ENCODE measurements at places on chromosomes 4 and X.

DNA sequence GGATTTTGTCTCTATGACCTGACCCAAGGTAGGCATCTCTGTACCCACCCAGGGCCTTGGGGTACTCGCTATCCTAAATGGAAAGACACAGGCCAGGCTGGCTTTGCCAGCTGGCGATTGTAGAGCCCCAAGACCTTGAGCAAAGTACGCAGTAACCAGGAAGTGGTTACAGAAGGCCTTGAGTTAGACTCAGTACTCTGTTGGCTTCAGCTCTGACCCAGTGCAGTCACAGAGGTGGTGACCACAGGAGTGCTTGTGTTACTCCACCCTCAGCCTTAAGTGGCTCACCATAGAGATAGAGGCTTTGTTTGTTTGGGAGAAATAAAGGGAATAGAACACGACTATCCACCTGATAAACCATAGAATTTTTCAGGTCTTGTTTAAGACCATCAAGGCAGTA lies 880.5 kb upstream of the POU3F4 start:
- DNase-seq, result no peak

GRCh38 chrX:118682258-118683014 lies 45.0 kb upstream of the IL13RA1 start:
- no peak for DNase-seq

DNA sequence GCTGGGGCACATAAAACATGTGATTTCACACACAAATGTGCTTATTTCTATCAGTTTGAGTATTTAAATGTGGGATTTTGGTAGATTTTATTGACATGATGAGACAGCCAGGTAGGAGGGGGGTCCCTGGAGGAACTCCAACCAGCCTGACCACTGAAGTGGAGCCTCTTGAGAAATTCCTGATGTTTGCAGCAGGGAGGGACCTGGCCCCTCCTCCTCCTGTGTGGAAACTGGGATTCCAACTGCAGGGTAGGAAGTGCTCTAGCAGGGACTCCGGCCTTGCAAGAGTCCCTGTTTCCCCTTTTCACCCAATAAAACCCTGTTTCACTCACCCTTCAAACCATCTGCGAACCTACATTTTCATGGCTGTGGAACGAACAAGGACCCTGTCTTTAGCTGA lies 2224.0 kb upstream of the AGA start:
- DNase-seq, result no peak

GRCh38 chr4:25358515-25359275 lies 18.4 kb upstream of the ANAPC4 start:
- DNase-seq, result no peak

GRCh38 chr4:41693629-41694028 lies 54.9 kb downstream of the PHOX2B start:
- no peak for DNase-seq

DNA sequence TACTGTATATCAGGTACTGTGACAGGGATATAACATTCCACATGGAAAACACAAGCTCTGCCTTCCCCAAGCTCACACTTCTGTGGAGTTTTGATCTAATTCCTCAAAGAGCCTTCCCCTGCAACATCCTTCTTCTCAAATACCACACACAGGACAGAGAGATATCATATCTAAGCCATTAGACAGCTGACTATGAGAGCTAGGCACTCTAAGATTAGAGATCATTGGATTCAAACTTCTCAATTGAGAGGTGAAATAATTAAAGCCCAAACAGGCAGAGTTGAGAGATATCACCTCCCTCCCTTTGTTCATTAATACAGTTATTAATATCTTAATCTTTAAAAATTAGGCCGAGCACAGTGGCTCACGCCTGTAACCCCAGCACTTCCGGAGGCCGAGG lies 25.0 kb downstream of the TEC start:
- no peak for DNase-seq

DNA sequence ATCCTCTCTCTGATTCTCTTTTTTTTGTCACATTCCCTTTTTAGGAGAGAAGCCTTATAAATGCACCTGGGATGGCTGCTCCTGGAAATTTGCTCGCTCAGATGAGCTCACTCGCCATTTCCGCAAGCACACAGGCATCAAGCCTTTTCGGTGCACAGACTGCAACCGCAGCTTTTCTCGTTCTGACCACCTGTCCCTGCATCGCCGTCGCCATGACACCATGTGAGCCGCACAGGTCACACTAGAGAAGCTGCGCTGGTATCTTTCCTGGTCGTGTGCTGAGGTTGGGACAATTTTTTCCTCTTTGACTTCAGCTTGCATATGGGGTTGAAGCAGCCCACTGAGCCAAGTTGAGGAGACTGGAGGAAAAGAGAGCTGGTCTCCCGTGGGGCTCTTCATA lies 52.1 kb downstream of the KLF8 start:
- DNase-seq, result no peak

- no peak for DNase-seq
Observed at GRCh38 chr4:30283336-30283735, 436.8 kb upstream of the PCDH7 start.

DNA sequence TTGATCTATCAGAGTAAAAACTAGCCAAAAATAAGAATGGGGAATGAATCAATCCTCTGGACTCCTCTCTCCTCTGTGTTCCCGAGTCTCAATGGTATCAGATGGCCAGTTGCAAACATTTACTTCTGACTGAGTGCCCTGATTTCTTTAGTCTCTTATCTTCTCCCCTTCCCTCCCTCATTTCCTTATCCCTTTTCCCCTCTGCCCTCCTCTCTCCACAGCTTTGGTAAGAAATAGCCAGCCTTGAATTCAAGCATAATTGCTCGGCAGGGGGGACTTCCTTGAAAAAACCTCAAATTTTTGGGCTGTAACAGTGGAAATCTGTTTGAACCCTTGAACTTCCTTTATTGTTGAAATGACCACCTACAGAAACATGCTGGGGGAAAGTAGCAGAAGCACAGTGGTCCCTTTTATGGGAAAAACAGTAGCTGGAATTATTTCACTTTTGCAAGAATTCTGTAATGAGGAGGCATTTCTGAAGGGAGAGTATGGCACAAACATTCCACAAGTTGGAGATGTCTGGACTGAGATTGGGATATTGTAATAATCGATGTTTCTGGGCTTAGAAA lies 40.3 kb downstream of the NHS start:
- no peak for DNase-seq
